ENCODE measurements at places on chromosomes 1 and 21.

DNA sequence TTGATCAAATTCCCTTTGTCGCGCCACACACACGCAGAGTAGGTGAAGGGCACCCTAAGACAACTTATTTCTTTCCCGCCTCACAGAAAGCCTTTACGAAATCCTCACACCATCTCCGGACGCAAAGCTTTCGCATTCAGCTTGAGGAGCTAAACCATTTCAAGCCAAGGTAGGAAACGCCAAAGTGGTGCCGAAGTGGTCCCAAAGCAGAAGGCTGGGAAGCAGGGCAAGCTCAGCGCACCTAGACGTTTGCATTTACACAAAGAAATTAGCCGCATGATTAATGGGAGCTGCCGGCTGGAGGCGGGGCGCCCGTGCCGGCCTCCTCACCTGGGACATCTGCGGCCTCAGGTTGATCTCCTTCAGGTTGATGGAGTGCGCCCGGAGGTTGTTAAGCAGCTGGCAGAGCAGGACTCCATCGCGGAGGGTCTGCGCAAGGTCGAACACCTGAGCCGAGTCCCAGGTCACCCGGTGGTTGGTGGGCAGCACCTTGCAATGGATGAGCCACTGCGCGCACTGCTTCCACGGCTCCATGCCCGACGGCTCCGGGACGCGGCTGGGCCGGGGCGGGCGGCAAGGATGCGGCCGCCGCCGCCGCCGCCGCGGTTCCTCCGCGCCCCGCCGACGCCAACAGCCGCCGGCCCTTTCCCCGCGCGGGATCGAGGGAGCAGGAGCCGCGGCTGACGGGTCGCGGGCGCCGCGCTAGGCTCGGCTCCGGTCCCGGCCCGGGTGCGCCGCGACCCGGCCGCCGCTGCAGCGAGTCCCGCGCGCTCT is 457 bp downstream of the VAV3 start:
- DNase-seq = peak; percentile 60

DNA sequence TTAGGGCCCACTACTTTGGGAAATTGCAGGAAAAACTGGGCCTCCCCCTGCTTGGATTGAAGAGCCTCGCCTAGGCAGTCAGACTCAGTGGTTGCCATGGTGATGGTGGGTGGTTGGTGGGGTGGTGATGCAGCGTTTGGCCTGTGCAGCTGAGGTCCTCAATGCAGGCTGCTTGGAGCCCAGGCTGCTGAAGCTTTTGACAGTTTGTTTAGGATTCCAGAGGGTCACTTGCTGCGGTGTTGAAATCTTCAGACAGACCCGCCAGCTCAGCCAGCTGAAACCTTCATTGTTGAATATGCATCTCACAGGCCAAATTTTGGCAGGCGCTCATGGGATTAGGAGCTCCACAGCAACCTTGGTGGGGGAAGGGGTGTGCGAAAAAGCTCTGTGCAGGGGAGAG is 67.9 kb downstream of the CACNA1E start:
- no peak for DNase-seq

GRCh38 chr1:237146241-237146640 is 104.3 kb downstream of the RYR2 start:
- DNase-seq = no peak

DNA sequence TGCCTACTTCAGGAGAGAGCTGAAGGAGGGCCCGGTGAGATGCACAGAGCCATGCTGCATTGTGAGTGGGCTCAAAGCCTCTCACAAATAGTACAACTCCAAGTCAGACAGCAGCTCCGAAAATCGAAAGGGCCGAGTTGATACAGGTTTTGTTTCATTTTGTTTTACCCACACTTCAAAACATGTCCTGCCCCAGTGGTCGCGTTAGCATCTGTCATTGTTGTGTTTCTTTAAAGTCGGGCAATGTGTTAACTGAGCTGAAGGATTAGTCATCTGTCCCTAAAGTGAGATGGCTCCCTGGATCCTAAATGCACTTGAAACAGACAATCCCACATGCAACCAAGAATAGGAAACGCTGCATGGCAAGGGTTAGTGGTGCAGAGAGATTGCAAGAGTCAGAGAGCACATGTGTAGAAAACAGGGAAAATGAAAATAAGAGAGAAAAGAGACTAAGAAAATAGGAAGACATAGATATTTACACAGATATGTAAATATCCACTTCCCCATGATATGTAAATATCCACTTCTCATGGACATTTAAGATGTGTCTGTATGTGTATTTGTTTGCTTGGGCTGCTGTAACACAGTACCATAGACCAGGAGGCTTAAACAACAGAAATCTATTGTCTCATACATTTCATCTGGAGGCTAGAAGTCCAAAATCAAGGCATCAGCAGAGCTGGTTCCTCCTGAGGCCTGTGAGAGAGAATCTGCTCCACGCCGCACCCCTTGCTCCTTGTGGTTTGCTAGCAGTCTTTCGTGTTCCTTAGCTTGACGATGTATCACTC is 131.4 kb upstream of the RAB4A start:
- no peak for DNase-seq

- no peak for DNase-seq
Measured at GRCh38 chr1:213326281-213327016, 275.4 kb downstream of the RPS6KC1 start.

DNA sequence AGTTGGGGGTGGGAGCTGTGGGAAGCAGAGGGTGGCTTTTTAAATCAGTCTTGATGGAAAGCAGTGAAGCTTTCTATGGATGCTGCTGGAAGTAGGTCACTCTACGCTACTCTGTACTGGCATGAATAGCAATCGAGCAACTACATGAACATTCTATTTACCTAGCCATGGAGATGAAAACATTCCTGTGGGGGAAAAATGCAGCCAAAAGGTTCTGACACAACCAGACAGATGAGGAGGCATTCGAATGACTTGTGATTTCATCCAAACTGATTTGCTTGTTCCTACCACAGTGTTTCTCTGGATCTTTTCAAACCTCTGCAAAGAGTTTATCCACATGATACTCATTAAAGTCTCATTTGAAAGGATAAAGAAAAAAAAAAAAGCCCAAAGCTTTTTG is 95.0 kb downstream of the ASTN1 start:
- DNase-seq = no peak

DNA sequence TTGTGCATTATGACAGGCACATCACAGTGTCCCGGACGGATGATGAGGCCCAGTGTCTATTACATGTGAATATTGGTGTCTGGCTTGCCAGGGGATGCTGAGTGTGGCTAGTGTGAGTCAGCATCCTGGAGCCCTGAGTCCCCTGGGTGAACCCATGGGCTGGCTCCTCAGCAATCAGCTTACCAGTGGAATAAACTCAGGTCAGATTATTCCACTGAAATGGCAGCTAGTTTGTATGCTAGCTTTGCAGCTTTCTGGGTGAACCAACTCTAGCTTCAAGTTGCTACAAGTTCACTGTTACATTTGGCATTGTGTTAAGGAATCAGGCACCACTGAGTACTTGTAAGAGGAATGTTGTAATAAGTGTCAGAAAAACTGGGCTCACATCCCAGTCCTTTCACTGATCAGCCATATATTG is 23.9 kb upstream of the RPTN start:
- DNase-seq = no peak

GRCh38 chr1:226646026-226646869 is 92.8 kb downstream of the ITPKB start:
- DNase-seq = no peak

GRCh38 chr1:186325239-186325638 is 49.8 kb downstream of the TPR start:
- no peak for DNase-seq

GRCh38 chr1:218537122-218537913 is 192.2 kb downstream of the TGFB2 start:
- DNase-seq = no peak

DNA sequence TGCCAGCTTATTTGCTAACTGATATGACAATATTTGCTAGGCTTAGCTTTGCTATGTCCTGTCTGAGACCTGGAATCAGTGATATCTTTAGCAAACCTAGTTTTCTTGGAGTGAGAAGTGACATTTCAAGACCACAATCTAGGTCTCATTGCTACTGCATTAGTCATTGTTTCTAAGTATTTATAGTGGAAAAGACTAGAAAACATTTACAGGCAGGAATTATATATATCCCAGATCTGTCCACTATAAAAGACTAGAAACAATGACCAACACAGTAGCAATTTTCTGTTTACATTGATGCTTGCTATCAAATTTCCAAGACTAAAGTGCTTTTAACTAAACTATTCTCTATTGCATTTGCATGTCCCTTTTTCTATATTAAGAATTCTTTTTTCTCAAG is 5.0 kb upstream of the RGS18 start:
- no peak for DNase-seq

GRCh38 chr1:214912127-214912526 is 170.4 kb upstream of the KCNK2 start:
- no peak for DNase-seq
